Tibial artery (tissue), 4 donors: ENCODE measurements at places on chromosomes 1 and 21.

DNA sequence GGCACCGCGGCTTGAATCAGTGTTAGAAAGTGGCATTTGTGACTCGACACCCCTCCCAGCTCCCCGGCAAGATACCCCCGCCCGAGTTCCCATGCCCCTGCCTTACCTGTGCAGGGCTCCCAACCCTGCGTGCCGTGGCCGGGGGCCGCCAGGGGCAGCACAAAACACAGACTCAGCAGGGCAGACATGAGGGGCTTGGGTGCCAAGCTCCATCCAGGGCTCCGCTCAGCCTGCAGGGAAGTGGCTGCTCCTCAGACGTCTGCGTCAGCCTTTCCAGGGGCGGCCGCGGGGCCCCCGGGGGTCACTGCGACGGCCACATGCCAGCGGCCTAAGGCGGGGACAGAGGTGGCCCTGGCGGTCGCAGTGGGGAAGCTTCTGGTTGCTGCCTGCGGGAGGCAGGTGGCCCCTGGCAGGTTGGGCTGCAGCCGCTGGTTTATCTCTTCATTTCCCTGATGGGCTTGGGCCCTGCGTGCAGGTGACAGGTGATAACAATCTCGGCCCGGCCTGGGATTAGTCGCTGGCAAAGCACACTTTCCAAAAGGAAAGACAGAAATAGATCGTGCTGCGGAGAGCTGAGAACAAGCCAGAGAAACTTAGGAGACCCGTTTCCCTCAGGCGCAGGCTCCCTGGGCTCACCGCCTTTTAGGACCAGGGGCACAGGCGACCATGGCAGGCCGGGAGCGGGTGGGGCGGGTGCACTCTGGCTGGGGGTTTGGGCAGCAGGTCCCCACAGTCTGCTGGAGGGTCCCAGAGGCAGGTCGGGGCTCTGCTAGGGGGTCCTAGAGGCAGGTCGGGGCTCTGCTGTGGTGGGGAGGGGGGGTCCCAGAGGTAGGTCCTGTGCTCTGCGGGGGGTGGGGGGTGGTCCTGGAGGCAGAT lies at the start of gene TSPEAR:
Gene TSPEAR, minus strand, starts transcription at position 246 of the 876 bp plus-strand sequence. Its CDS starts 58 bp downstream, at position 188.
- no peak for DNase-seq

DNA sequence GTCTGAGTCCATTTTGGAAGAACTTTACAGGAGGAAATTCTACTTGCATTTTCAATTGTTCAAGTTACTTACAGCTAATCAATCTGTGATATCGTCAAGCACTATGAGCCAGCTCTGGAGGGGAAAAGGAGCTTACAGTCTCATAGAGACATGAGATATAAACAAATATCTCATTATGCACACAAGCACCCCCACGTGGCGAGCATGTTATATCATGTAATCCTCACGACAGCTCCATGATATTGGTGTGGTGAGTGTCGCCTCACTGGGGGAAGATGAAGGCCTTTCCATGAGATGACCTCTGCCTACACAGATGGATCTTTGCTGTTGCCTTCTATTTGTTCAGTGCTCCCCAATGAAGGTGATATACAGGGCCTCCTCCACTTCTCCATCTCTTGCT lies 34.6 kb downstream of the TNR start:
- no peak for DNase-seq

- DNase-seq, result peak; percentile 83
These were observed 88.9 kb upstream of the WLS start for GRCh38 chr1:68321084-68321685.

DNA sequence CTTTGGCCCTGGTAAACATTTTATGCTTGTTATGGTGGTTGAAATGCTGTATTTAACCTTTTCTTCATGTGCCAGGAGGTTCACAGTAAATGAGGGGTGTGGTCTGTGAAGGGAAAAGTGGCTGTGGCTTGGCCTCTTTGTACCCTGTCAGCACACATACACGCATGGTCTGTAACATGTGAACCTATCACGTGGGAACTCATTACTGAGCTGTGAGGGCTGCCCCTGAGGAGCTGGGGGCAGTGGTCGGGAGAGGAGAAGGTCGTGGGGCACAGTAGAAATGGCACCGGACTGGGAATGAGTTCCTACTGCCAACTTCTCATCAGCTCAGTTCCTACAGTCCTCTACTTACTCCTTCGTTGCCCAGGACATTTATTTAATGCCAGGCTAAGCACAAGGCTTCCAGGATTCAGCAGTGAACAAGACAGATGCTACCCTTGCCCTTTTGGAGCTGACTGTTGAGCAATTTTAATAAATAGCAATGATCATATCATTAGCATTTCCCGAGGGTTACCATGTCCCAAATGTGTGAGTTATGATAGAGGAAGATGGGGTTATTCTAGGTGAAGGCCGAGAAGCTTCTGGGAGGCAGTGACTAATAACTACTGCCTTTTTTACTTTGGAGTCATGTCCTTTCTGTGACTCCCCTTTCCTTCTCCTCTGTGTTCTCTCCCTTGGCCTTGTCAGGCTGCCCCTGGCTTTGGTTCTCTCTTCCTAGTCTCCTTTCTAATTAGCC lies 38.8 kb downstream of the DDR2 start:
- DNase-seq, result no peak

DNA sequence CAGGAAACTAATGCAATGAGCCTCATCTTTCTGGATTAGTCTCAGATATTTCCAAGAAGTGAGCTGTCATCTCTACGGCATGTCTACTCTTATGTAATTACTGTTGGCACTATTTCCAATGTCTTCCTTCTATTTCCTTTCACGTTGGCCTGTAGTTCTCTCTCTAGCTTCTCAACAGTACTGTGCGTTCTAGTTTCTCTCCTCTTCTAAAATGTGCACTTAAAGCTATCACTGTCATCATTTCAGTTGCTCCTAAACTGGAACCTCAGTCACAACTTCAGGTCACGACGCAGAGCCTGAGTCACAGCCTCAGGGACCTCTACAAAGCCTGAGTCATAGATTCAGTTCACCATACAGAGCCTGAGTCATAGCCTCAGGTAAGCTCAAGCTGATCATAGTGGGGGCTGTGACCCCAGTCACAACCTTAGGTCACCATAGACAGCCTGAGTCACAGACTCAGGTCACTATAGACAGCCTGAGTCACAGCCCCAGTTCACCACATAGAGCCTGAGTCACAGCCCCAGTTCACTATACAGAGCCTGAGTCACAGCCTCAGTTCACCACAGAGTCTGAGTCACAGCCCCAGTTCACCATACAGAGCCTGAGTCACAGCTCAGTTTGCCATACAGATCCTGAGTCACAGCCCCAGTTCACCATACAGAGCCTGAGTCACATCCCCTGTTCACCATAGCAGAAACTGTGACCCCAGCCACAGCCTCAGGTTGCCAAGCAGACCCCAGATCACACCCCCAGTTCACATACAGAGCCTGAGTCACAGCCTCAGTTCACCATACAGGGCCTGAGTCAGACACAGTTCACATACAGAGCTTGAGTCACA lies 13.0 kb downstream of the WNT9A start:
- DNase-seq, result no peak

DNA sequence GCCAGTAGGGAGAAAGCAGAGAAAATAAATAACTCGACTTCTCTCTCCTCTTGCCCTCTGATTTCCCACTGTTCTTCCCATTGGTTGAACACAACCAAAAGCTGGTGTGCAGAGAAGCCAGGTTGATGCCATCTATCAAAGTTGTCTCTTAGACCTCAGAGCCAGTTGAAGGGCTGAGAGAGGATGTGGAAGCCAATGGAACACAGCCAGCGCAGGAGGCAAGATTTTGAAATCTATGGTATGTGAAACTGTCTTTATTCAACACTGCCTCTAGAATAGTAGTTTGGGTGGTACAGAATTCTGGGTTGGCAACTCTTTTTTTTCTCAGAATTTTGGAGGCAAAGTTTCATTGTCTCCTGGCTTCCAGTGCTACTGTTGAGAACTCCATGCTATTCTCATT lies 11.3 kb upstream of the SMAP2 start:
- DNase-seq, result no peak

DNA sequence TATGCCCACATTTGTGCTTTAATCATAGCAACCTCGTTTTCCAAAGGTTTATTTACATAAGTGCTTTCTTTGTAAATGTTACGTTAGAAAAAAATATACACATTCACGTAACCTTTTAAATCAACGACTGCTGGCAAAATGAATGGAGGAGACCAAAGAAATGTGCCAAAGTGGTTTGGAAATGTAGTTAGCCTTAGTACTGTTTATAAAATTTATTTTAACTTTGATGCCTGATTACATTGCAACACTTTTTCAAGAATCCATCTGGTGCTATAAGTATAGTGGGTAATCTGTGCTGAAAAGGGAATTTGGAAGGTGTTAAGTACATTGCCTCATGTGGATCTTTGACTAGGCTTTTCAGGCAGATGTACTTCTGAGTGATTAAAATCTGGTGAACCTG lies 108.9 kb downstream of the IFI44 start:
- no peak for DNase-seq

GRCh38 chr1:19639999-19640362 lies 4.1 kb upstream of the NBL1 start:
- DNase-seq, result no peak

GRCh38 chr1:143691400-143691891 lies 280.3 kb downstream of the FAM72C start:
- DNase-seq, result no peak

DNA sequence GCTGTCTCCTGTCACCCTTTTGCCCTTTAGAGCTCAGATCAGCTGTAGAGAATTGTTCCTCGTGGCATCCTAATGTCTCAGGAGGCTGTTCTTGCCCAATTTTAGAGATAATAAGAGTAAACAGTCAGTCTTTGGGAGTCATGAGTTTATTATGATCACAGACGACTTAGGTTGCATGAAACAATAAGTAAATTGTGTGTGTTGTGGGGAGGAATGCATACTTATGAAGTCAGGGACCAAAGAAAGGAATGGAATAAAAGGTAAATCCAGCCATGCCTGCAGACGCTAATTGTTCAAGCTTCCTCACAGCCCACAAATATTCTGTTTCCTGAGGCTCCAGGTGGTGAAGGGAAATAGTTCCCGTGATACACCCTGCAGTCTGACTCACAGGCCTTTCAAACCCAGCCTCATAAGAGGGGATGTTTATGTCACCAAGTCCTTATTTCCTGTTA lies 897 bp downstream of the EPHX4 start:
- no peak for DNase-seq

GRCh38 chr1:162113419-162113818 lies 43.9 kb downstream of the NOS1AP start:
- no peak for DNase-seq

DNA sequence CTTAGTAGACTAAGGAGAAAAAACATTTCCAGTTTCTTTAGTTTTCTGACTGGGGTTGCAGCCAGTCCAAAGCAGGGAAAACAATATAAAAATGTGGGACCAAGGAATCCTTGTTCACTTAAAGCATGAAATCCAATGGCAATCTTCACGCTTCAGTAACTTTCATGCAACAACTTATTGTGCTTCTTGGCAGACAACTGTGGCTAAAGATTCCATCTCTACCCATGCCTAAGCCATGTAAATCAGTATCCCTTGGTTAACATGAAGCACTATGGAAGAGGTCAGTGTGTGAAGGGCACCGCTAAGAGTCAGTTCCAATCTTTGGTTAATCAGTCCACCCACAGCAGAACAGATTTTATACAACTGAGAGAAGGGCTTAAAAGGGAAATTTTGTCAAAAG lies 201.8 kb upstream of the GREM2 start:
- DNase-seq, result no peak

- no peak for DNase-seq
These were observed 55.9 kb downstream of the PAX7 start for GRCh38 chr1:18686540-18686939.

DNA sequence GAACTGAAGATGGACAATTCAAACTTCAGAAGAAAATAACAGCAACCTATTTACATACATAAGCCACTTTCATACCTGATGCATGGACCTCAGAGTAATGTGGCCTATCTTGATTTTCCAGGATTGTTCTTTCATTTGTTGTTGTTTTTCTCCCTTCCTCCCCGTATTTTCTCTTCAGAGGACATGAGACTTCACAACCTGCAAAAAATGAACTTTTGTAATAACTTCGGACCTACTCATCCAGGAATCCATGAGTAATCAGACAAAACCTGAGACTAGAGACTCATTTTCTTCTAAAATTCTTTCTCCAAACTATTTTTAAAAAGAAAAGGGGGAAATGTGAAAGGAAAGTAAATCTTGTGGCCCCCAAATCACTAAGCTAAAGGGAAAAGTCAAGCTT lies 17.6 kb upstream of the PLA2G5 start:
- DNase-seq, result no peak

GRCh38 chr1:108560874-108561459 lies 1.1 kb downstream of the EEIG2 start:
- DNase-seq, result peak; percentile 72

DNA sequence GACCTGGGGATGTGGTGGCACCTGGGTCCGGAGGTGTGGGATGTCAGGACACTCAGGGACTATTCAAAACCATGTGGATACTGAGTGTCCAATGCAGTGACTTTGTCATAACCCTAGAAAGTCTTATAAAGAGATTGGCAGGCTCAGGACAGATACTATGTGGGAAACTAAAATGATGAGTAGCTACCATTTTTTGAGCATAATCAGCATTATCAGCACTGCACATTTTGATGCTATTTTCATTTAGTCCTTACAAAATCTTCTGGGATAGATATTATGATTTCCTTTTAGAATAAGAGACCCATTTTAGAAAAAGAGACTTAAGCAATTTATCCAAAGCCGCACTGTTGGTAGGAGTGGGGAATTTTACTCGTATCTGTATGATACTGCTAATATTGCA lies 93.4 kb downstream of the DNM3 start:
- DNase-seq, result no peak

- DNase-seq, result no peak
These were observed 5.8 kb downstream of the IBA57 start for GRCh38 chr1:228171221-228171891.

- no peak for DNase-seq
These were observed 72.8 kb downstream of the OSBPL9 start for GRCh38 chr1:51689643-51690042.

- peak; percentile 33 for DNase-seq
These were observed 210.3 kb downstream of the SLC35F3 start for GRCh38 chr1:234114648-234115307.

- DNase-seq, result no peak
These were observed 53.3 kb upstream of the PRRC2C start for GRCh38 chr1:171431994-171432393.

DNA sequence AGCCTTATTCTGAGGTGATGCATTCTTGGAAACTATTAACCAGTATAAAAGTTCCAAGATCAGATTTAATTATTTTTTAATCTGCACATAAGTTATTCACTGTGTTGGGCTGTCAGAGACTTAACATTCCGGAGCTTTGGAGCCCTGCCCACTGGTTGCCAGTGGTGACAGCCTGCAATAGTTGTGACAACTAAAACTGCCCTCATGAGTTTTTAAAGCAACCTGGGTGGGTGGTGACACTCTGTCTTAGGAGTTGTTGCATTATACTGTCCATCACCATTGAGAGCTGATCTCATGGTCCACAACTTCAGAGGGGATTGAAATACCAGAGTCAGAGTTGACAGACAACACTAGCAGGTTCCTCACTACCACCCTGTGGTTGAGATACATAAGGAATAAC lies 653.9 kb upstream of the USP24 start:
- peak; percentile 53 for DNase-seq
